ENCODE measurements at places on chromosomes 12 and 14.
A peak's percentile ranks its signal among the peaks of the same experiment; 100 is the strongest.

DNA sequence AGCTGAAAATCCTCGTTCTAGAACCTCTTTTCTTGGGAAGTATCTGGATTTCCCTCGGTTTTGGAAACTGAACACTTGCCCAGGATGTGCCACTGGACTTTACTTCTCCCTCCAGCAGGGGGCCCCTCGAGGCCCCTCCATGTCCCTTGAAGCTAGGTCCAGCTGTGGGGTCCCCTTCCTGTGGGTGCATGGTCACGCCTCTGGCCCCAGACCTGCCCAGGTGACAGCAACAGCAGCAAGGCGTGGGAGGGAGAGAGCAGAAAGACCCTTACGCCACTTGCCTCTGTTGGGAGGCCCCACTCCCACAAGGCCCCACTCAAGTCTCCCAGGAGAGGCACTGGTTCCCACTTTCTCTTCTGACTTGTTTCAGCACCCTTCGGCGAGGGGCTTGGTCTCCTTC is 3.1 kb downstream of the SLC25A29 start:
- peak; percentile 46 for DNase-seq

GRCh38 chr14:53044486-53044885 is 93.6 kb upstream of the FERMT2 start:
- DNase-seq, result no peak

DNA sequence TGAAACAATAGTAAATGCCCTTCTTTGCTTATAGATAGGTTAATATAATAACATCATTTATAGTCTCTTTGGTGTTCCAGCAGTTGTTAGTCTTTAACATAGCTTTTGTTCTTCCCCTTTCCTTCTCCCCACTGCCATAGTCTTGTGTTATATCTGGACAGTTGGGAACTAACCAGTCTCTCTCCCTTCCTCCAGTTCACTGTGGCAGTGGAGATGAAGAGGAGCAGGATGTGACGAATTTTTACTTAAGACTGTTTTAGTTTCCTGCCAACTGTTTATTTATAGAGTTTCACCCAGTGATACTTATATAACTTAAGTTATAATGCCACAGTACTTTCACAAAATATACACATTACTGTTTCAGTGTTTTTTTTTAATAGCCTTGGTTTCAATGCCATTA is 277.4 kb downstream of the PDZRN4 start:
- DNase-seq, result peak; percentile 43

GRCh38 chr12:115767916-115768315 is 509.6 kb downstream of the MED13L start:
- no peak for DNase-seq

DNA sequence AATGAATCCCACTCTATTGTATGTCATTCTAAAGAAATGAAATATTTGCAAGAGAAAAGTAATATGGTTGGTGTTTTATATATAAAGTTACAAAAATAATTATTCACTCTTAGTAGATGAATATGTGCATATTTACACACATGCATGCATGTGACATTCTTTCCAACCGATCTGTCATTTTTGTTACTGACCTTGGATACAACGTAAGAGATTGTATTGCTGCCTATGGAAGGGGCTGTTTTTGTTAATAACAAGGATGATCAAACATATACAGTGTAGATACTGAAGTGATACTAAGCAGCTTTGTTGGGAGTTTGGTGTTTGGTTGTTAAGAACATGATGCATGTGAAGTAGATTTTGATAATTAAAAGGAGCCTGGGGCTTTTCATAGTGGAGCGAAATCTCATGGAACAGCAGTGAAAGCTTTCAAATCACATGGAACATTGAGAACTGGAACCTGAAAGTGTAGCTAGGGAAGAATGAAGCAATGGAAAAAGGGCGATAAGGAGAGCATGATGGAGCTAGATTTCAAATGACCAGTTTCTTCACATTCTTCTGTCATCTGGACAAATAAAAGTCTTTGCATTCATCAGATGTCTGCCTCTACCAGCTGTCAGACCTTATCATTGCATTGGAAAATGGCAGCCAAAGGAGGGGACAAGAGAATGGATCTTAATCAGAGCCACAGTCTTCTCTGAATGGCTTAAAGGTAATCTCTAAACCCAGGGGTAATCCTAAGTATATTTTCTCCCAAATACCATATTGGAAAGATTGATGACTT is 10.0 kb downstream of the BORCS5 start:
- DNase-seq, result no peak

- no peak for DNase-seq
These were observed 48.8 kb downstream of the CIT start for GRCh38 chr12:119828300-119828699.

DNA sequence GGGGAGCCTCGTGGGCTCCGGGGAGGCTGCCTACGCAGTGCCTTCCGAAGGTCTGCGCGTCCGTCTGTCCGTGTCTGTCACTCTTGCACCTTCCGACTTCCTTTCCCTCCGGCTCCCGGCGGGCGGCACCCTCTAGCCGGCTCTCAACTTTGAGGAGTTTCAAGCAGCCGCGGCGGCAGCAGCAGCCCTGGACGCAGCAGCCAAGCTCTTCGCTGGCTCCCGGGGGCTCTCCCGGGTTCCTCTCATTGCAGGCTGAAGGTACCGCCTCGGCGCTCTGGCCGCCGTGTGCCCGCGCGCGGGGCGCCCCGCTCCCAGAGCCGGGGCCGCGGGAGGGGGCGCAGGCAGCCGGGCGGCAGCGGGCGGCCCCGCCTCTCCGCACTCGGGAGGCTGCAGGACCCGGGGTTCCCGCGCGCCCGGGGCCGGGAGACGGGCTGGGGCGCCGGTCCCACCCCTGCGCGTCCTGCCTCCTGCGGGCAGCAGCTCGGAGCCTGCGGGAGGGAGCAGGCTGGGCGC is at the start of the genes AMIGO2 and PCED1B:
Gene AMIGO2 (minus strand): TSS at position 492 of the 513 bp plus-strand sequence. CDS start 957 bp downstream, outside the sequence.
Gene PCED1B (plus strand): TSS at position 154 of the 513 bp plus-strand sequence. CDS start 155,443 bp downstream, outside the sequence.
- peak; percentile 75 for DNase-seq
